ENCODE measurements at places on chromosomes 6 and 20.

GRCh38 chr6:139612135-139612465 is 237.7 kb upstream of the CITED2 start:
- DNase-seq, result no peak

DNA sequence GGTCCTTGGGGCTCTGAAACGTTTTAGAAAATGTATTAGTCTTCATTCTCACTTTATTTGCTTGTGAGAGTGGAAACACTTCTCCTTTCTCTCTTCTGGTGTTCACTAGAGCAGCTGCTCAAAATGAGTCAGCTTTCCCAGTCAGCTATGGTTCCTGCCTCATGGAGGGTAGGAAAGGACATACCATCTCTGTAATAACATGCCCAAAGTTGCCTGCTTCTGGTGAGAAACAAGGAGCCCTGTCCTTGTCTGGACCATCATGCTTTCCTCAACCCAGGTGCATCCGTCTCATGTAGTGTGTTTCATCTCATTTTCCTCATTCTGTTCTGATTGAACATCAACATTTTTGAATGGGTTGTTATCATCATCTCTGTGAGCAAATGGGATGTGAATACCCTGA is 17.1 kb upstream of the TINAG start:
- peak; percentile 57 for DNase-seq

GRCh38 chr6:130781557-130781956 is 45.6 kb upstream of the SMLR1 start:
- no peak for DNase-seq

DNA sequence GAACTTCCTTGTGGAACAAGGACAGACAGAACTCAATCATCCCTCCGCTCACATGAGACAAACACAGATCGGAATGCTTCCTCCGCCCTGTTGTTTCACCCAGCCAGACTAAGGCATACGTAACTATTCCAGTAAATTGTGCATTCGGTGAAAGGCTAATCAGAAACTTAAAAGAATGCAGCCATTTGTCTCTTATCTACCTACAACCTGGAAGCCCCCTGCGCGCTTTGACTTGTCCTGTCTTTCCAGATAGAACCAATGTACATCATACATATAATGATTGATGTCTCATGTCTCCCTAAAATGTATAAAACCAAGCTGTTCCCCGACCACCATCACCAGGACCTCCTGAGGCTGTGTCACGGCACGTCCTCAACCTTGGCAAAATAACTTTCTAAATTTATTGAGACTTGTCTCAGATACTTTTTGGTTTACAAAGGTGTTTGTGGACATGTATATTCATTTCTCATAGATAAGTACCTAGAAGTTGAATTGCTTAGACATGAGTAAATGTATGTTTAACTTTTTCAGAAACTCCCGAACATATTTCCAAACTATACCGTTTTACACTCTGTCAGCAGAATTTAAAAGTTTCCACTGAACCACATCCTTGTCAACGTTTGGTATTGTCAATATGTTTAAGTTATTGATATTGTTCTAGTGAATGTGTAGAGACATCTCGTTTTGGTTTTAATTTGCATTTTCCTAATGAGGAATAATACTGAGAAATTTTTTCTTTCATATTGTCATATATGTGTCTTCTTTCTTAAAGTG is 197.6 kb upstream of the THBS2 start:
- DNase-seq, result no peak

DNA sequence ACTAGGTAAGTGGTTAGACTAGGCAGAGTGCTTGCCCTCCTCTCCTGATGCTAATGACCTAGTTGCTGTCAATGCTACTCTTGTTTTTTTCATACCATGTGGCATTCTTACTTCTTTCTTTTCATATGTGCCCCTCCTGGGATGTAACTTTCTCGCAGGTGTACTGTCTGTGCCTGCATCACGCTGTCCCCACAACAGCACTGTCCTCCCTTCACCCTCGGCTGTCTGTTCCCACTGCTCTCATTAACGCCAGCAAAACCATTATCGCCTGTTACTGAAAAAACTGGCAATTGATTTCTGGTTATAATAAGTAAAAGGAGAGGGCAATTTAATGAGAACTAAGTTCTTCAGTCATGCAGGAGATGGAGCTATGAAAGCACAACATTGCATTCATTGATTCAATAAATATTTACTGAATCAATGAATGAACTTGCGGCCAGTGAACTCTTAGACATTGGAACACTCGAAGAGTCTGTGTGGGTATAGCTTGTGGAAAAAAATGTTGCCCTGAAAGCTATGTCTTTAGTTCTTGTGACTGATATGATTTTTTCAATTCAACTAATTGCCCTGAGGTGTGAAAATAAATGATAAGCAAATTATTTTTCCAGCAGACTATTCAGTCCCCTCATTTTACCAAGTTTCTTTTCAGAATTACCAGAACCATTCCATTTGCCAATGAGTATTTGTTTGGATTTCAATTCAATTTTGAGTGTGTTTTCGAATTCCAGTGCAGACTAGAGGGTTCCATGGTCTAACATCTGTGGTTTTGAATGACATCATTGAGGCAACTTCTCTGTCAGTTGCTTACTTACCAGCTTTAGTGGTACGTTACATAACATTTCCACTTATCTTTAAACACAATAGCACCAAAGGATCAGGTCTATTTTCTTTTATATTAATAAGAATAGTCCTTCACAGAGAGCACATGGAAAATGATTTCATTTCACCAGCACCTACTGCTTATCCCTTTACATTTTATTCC is 2.1 kb downstream of the SLC17A4 start:
- no peak for DNase-seq

GRCh38 chr20:9388813-9389161 is 125.6 kb upstream of the LAMP5 start:
- DNase-seq, result no peak

GRCh38 chr6:105319331-105319730 is 83.6 kb downstream of the PREP start:
- DNase-seq, result peak; percentile 39

GRCh38 chr20:52975803-52976531 is 3.8 kb downstream of the TSHZ2 start:
- DNase-seq, result no peak

GRCh38 chr20:17883592-17884306 is 84.8 kb downstream of the SNX5 start:
- no peak for DNase-seq

- DNase-seq, result no peak
Observed at GRCh38 chr6:5034328-5034727, 30.5 kb upstream of the RPP40 start.

DNA sequence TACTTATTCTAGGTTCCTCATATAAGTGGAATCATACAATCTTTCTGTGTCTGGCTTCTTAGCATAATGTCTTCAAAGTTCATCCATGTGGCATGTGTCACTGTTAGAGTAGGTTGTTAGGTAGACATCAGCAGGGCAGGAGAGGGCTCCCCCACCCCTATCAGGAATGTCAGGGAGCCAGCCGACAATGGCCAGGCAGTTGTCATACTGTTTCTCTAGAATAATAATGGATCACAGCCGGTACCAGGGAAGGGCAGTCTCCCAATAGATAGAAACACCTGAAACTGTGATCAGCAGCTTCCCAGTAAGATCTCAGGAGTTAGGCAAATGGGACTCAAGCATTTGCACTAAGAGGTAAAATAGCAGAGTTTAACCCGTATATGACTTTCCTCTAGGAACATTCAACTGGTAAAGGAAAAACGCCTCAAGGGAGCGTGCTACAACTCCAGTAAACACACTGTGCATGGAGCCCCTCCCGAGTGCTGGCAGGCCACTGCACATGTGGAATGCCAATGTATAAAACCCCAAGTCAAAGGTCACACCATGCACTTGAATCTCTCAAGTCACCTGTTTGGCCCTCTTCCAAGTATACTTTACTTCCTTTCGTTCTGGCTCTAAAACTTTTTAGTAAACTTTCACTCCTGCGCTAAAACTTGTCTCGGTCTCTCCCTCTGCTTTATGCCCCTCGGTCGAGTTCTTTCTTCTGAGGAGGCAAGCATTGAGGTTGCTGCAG is 29.8 kb upstream of the SIRT5 start:
- no peak for DNase-seq

GRCh38 chr6:157452096-157452495 is 71.1 kb downstream of the ZDHHC14 start:
- no peak for DNase-seq

DNA sequence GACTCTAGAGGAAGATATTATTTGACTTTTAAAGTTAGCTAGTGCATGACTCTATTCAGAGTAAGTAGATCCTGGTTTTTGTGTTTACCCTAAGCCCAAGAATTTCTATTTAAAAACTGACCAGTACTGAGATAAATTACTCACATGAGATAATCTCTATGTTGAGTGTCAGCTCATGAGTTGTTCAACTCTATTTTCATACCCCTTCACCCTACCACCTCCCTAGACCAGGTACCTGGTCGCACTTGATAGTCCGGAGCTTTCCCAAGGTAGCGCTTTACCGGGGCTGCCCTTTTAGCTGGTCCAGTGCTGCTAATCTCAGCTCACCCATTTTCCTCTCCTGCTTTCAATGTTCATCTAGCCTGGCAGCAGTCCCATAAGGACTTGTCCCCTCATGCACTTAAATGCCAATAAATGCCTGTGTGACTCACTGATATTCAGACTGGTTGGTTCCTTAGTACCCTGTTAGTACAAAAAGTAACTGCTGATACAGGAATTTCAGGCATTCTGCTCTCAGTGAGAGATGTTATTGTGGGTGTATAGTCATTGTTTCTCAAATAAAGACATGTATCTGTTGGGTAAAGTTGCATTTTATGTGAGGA is 503.9 kb downstream of the ADGRB3 start:
- no peak for DNase-seq

DNA sequence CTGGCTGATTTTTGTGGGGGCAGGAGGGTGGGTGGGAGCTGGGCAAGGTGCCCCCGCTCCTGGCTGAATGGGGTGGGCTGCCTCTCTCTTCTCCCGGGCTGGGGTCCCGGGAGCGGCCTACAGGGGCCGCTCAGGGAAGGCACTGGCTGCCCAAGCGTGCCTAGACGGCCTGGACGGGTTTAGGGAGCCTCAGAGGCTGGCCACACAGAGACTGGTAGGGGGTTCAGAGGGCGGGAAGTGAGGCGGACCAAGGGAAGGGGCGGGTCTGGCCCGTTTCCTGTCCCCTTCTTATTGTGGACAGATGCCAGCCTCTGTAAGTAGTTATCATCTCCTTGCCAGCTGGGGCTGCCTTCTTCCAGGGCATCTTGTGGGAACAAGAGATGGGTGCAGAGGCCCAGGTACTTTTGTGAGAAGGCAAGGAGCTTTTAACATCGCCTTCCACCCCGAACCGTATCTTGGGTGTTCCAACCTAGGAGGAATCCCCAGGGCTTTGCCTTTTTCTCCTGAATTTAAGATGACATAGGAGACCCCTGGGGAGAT is 437 bp downstream of the CD40 start:
- no peak for DNase-seq

- no peak for DNase-seq
Observed at GRCh38 chr6:35454391-35455110, 2.4 kb downstream of the FANCE start.

DNA sequence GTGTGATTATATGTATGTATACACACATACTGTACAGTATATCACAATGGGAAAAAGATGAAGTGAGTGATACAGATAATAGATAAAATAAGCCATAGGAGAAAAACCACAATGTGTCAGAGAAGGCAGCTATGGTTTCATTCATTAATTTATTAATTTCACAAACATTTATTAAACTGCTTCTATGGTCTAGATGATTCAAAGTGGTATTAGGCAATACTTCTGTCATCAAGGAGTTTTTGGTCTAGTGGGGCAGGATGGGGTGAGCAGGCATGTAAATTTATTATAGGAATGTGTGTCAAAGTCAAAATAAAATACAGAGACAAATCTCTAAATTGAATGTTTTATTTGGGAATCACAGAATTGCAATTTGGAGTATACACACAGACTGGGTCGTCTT is 65.2 kb upstream of the ANKEF1 start:
- no peak for DNase-seq

- DNase-seq, result no peak
Observed at GRCh38 chr6:24918641-24919055, 17.1 kb downstream of the RIPOR2 start.

DNA sequence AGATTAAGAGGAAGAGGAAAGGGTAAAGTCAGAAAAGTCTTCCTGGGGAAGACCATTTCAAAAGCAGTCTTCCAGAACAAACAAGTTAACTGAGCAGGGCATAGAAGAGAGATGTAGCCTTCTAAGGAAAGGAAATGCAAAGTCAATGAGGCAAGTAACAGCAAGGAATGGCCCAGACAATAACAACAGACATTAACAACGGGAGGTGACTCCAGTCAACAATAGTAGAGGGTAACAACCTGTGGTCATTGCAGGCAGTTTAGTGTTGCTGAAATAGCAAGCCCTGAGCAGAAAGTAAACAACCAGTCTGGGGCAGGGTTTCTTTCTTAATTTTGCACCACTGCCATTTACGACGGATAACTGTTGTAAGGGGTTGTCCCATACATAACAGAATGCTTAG is 2.1 kb downstream of the MDN1 start:
- DNase-seq, result no peak

DNA sequence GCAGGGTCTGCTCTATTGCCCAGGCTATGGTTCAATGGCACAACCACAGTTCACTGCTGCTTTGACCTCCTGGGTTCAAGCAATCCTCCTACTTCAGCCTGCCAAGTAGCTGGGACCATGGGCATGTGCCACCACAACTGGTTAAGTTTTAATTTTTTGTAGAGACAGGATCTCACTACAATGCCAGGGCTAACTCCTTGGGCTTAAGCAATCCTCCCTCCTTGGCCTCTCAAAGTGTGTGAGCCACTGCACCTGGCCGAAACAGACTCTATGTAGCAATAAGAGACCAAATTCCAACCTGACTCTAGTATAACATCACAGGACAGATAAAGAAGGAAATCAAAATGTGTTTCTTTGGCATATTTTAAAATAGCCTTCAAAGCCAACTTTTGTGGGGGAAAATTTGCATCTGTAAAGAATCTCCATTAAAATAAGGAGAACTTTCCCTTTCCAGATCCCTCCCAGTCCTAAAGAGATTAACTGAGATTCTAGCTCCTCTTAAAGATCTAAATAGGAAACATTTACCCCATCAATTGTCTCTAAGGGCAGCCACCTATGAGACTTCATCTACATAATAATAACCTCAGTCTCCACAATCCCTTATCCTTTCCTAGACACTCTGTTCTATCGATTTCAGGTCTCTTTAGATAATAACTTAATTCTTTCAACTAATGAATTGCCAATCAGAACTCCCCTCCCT is 94.7 kb upstream of the PLCB4 start:
- DNase-seq, result no peak

DNA sequence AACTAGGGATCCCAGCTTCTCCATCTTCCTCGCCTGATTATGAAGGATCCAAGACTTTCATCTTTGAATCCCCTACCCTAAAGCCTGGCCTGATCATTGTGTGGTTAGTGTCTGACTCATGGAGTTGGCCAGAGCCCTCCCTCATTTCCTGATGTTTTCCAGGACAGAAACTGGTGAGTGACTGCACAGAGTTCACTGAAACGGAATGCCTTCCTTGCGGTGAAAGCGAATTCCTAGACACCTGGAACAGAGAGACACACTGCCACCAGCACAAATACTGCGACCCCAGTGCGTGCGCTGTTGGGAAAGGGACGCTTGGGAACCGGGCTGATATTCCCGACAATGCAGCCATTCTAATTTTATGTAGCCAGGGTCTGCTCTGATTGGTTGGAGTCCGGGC is 4.0 kb downstream of the CD40 start:
- peak; percentile 19 for DNase-seq

- no peak for DNase-seq
Observed at GRCh38 chr6:57305107-57305506, 12.3 kb upstream of the PRIM2 start.

GRCh38 chr6:137851669-137852068 is 15.4 kb upstream of the TNFAIP3 start:
- DNase-seq, result no peak

Measured in HFFc6 (cell line).